WERI-Rb-1 (cell line): ENCODE measurements at places on chromosomes 16 and 17.

- no peak for DNase-seq
Observed at GRCh38 chr17:82586576-82587233, 61.5 kb downstream of the WDR45B start.

DNA sequence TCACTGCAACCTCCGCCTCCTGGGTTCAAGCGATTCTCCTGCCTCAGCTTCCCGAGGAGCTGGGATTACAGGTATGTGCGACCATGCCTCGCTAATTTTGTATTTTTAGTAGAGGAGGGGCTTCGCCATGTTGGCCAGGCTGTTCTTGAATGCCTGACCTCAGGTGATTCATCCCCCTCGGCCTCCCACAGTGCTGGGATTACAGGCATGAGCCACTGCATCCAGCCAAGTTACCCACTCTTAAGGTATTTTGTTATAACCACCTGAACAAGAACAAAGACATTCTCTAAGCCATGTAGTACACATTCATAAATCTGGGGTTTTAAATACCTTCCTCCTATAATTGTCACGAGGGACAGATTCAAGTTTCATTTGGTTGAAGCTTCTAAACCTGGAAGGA is 12.3 kb upstream of the TMEM170A start:
- no peak for DNase-seq

DNA sequence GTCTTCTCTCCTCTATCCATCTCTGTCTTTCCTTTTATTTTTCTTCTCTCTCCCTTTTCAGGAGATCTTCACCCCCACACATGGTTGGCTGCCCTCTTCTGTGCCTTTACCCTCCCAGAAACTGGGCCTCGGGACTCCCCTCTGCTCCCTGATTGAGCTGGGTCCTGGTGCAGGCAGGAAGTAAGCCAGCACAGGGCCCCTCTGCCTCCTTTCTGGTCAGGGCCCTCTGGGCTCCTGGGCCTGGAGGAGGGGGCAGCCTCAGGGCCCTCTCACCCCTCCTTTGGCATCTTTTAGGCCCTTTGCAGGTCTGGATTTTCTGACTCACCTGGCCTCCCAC is 21.1 kb upstream of the TAC4 start:
- no peak for DNase-seq

DNA sequence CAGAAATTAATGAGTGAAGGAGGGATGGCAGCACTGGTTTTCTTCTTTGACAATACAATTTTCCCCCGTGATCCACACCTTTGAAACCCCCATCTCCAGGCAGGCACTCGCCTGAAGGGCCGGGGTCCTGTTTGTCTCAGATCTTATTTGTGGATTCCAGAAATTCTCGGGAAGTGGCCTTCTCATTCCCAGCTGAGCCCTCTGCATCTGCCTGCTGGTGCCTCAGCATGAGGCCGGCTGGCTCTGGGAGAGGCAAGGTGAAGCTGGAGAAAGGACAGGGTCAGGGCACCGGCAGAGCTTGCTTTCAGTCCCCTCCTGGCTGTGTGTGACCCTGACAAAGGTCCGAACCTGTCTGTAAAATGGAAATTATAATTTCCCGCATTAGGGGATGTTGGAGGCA is 35.8 kb upstream of the C1QL1 start:
- DNase-seq, result no peak
